ENCODE measurements at places on chromosomes 5 and 9.

- no peak for DNase-seq
Measured at GRCh38 chr5:172659570-172659908, 18.5 kb downstream of the NEURL1B start.

- no peak for DNase-seq
Measured at GRCh38 chr5:149913436-149914419, 30.9 kb downstream of the PDE6A start.

- DNase-seq = no peak
Measured at GRCh38 chr5:91139572-91140200, 243.4 kb downstream of the ARRDC3 start.

DNA sequence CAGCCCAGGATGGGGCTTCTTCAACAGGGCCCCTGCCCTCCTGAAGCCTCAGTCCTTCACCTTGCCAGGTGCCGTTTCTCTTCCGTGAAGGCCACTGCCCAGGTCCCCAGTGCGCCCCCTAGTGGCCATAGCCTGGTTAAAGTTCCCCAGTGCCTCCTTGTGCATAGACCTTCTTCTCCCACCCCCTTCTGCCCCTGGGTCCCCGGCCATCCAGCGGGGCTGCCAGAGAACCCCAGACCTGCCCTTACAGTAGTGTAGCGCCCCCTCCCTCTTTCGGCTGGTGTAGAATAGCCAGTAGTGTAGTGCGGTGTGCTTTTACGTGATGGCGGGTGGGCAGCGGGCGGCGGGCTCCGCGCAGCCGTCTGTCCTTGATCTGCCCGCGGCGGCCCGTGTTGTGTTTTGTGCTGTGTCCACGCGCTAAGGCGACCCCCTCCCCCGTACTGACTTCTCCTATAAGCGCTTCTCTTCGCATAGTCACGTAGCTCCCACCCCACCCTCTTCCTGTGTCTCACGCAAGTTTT, 23.6 kb downstream of the PCDHGC5 start:
- DNase-seq = peak; percentile 98

GRCh38 chr9:126700903-126701812, 87.4 kb downstream of the LMX1B start:
- DNase-seq = no peak

GRCh38 chr9:114899461-114899860, 30.9 kb downstream of the TNFSF8 start:
- no peak for DNase-seq

- DNase-seq = peak; percentile 66
Measured at GRCh38 chr9:118829334-118829733, 539.9 kb downstream of the BRINP1 start.

All from GM23338 (cell line).